Regular cardiac myocyte (primary cell): ENCODE measurements at places on chromosomes 2 and 18. TPM values are rescaled to one million over a fixed set of nuclear protein-coding genes. Genes with fewer than 3 reads are reported as not detected.

CAVIN2 gene
- 41.2 and 54.4 TPM in 2 replicates for total RNA-seq

PRSS56 gene
- total RNA-seq: not detected in 2 replicates

ACADL gene
- total RNA-seq: under 0.01 TPM in 1 of 2 replicates, not detected in the other

WDCP gene
- 11.6 and 18.8 TPM in 2 replicates for total RNA-seq

AMMECR1L gene
- 17.2 and 17.3 TPM in 2 replicates for total RNA-seq

NTSR2 gene
- total RNA-seq: not detected in 2 replicates

ZAP70 gene
- 0.28 TPM in 1 of 2 replicates, not detected in the other for total RNA-seq

VWC2L gene
- total RNA-seq: not detected in 2 replicates

DNER gene
- total RNA-seq: under 0.01 and 3.4 TPM in 2 replicates

RTP5 gene
- not detected in 2 replicates for total RNA-seq

KCNK3 gene
- 0.38 and 2.0 TPM in 2 replicates for total RNA-seq

LINC00305 gene
- total RNA-seq: not detected in 2 replicates

ITM2C gene
- 37.0 and 118 TPM in 2 replicates for total RNA-seq

BBS5 gene
- 2.9 and 5.4 TPM in 2 replicates for total RNA-seq

RAD51AP2 gene
- under 0.01 TPM in 2 replicates for total RNA-seq

GLI2 gene
- 2.0 and 9.8 TPM in 2 replicates for total RNA-seq

PPM1G gene
- 59.5 and 167 TPM in 2 replicates for total RNA-seq

ANKRD36B gene
- total RNA-seq: 22.8 and 31.3 TPM in 2 replicates

APCDD1 gene
- total RNA-seq: 0.19 TPM in 1 of 2 replicates, not detected in the other

DCDC2C gene
- total RNA-seq: not detected in 2 replicates
